ENCODE measurements at places on chromosomes 5 and 9.
A peak's percentile ranks its signal among the peaks of the same experiment; 100 is the strongest.

DNA sequence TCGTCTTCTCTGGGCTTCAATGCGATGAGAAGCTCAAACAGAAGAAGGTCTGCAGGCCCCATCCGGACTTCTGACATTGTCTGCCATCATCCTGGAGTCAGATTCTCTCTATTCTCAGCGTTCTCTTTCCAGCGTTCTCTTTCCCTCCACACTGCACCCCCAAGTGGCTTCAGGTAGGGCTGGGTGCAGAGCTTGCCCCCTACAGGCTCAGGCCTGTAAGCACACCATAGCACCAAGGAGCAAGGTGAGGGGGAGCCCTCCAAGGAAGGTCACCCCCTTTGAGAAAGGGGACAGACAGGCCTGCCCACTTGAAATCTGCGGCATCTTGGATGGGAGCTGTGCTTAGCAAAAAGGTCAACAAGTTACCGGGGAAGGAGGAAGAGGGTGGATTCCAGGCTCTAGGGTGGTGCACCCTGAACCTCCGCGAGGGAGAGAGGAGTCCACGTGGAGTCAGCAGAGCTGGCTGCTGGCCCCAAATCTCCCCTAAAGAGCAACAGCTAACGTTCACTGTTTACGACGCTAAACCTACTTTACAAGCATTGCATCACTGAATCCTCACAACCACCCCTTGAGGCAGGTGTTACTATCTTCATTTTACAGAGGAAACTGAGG is 27.5 kb downstream of the GPX3 start:
- no peak for DNase-seq

GRCh38 chr9:126819482-126819881 is 14.6 kb downstream of the ZBTB43 start:
- no peak for DNase-seq

GRCh38 chr9:81146241-81146640 is 543.1 kb downstream of the TLE1 start:
- DNase-seq: no peak

- peak; percentile 71 for DNase-seq
Observed at GRCh38 chr5:61304590-61305381, 27.3 kb upstream of the ZSWIM6 start.

GRCh38 chr5:65766175-65766574 is 44.2 kb downstream of the NLN start:
- DNase-seq: no peak

DNA sequence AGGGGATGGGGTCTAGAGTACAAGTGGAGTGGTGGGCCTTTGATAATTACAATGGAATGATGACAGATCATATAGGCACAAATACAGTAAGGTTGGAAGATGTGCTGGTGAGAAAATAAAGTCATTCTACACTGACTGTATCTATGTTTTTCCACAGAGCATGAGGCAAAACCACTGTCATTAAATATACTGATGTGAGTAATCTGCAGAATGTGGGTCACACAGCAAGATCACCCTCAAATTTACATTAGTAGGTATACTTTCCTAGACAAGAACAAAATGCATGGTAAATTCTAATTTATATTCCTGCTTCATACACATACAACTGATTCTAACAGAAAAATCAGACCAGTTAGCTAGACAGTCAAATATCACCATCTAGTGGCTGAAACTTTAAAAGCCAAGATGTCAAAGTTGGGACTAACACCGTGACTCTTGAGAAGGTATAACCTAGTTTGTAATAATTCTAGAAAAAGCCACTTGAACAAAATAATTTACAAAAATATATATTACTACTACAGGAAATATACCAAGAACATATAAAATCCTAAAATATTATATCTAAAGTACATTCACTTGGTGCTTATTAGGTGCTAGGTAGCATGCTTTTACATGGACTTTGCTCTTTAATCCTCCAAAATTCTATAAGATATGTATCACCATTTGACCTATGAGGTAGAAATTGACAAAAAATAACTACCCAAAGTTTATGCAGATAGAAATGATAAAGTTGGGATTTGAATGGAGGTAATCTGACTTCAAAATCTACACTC is 19.5 kb downstream of the TTC33 start:
- no peak for DNase-seq

DNA sequence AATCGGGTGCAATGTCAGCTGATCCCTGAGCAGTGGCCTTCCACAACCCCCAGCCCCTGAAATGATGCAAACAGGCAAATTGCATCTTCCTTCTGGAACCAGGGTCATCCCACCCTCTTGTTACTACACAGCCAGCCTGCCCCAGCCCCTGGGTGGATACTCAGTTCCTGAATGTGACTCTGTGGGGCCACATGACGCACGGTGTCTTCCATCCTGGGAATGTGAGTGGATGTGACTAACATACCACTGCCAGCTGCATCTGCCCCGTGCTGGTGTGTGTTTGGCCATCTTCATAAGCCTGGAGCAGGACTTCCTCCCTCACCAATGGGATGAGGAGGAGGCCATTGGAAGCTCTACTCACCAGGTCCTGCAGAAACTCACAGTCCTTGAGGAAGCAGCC is 257.9 kb upstream of the ADAMTS16 start:
- DNase-seq: no peak

- DNase-seq: no peak
Observed at GRCh38 chr5:125140220-125140619, 393.8 kb upstream of the ZNF608 start.

GRCh38 chr5:116152169-116152568 is 67.3 kb downstream of the COMMD10 start:
- no peak for DNase-seq

DNA sequence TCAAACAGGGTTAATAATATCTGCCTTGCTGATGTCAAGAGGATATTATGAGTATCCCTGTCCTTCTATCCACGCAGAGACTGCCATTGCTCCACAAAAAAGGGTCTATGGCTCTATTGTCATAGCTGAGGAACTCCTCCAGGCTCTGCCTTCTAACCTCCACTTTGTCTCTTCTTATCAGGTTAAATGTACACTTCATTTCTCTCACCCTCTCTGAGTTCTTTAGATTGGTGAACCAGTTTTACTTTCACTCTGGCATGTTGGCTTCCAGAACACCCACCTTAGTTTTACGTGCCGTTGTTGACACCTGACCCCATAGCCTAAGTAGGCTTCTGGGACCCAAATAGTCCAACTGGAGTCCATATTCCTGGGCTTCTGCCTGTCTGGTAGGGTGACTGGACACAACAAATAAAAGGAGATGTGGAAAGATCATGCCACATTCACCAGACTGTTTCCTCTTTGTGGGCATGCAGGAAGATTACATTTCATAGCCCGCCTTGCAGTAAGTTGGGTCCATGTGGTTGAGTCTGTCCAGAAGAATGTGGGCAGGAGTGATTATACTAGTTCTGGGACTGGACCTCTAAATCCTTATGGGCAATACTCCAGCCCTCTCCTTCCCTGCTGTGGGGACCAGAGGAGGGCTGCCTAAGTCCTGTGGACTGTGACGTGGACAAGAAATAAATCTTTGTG is 350.4 kb upstream of the CLINT1 start:
- DNase-seq: no peak

- DNase-seq: peak; percentile 87
Observed at GRCh38 chr5:129094924-129095899, 663 bp downstream of the ISOC1 start.

DNA sequence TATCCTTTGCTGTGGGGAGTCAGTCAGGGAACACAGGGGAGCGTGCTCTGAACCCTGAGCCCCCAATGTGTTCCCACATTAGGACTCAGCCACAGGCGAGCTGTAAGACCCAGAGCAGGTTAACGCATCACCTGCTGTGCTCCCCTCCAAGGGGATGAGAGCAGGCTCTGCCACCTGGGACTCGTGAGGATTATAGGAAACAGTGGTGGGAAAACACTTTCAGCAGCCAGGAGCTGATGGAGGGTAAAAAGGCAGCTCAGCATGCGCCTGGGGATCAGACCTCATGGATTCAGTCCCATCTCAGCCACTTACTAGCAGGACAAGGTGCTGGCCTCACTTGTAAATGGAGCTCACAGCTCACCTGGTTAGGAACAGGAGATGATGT is 9.2 kb downstream of the JADE2 start:
- DNase-seq: no peak

DNA sequence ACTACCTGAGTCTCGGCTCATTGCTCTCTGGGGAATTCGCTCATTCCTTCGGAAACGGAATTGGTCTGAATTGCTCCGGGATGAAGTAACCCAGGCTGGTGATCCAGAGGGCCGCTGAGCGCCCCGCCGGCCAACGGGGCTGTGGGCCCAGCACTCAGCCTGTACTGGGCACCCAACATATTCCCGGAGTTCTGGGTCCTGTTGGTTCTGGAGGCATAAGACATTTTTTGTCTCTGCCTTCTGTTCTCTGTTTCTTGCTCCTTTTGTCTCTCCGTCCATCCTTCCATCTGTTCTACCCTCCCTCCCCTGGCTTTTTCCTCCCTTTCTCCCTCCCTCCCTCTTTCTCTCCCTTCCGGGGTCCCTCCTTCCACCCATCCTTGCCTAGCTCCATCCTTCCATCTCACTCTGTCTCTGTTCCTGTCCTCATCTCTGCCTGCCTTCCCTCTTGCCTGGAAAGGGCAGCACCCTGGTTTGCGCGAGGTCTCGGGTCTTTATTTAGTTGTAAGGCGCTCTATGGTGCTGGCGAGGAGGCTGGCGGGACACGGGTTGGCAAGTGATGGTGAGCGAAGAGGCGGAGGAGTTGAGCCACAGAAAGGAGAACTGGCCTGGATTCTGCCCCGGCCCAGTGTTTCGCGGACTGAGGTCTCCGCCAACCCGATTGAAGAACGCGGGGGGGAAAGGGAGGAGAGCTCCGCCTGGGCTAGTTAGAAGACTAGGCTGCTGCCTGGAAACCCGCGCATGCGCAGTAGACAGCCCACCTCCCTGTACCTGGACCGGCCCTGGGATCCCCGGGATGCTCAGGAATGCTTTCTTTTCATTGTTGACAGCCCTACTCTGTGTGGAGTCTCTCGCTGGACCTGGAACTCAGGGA is 1468.0 kb downstream of the FOXD4L5 start:
- peak; percentile 95 for DNase-seq

DNA sequence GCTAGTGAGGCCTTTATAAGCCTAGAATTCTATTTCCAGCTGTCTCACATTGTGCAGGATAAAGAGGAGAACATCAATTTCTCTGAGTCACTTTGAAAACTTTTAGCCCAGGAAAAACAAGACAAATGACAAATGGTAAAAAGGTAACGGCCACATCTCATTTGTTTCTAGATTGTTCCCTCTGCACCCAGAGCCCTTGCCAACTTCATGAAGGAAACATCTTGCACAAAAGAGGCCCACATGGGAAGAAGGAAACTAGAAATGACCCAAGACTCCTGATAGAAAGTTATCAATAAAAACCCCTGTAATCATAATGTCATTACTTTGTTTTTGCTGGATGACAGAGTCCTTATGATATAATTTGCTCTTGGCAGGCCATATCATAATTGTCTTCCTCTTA is 5.3 kb downstream of the DPYSL3 start:
- DNase-seq: no peak

DNA sequence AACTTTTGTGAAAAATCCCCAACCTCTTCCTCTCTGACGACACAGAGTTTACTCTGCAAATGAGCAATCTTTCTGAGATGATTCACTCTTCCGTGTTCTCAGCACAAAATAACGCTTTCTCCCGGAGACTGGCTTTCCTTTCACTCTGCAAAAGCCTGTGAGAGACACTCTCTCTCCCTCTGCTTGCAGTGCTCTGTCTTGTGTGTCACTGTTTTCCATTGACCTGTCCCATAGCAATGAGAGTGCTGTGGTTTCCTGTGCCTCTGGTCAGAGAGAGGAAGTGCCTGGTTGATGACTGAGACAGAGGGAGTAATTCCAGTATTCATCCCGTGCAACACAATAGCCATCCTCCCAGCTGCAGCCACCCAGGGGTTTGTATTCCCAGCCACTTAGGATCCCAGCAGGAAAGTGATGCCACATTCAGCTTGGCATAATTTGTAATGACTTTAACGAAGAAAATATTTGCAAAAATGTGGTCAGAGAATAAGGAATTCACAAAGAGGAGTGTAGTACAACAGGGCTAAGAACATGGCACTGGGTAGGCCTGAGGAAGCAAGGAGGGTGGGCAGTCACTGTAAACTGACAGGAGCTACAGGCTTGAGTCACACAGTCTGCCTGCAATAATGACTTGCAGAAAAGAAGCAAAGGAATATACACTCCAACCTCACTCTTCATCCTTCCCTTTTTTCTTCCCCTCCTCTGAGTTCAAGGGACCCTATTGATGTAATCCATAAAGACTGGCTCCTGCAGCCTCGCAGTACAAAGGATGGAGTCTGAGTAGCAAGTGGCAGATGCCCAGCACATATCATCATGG is 463.5 kb upstream of the RGMB start:
- DNase-seq: no peak

DNA sequence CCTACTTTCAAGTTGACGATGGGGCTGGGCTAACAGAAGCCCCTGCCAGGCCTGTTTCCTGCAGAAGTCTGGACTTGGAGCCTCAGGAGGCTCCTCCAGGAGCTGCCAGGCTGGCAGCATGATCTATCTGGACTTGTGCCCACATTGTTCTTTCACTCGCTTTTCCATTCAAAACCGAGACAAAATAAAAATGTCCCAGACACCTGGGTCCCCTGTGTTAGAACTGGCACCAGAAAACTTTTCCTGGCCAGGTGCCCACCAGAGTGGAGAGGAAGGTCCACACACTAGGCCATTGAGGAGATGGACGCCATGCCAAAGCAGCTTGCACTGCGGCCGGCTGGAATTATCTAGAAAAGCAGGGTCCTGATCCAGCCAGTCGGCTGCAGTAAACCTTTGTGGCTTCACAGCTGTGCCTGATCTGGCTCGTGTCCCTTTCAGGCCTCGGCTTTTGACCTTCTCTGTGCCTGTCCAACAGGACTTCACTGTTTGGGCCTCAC is 78.2 kb downstream of the GCNT1 start:
- DNase-seq: no peak

DNA sequence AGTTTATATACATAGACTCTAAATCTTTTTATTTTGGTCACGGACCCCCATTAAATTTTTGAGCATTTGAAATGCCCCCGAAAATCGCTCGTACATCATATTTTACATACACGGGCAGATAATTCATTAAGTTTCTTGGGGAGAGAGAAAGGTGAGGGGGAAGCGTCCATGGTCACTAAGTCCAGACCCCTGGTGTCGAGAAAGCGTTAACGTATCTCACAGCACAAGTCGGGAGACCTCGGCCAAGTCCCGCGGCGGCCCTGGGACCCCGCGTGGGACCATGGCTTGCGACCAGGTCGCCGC is 794 bp downstream of the PTBP3 start:
- DNase-seq: no peak

DNA sequence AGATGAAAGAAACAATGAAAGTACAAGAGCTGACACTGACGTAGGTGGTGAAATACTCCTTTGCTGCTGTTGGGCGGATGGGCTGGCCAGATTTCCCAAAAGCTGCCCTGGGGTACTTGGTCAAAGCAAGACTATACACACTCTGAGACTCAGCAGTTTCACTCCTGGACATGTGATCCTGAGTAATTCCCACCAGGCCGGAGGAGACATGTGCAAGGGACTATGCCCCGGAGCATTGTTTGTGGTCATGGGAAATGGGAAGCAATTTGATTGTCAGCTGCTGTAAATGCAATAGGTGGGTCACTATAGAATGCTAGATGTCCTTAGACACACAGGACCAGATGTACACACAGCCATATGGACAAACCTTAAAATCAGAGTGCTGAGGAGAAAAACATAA is 116.1 kb downstream of the DCP2 start:
- no peak for DNase-seq

GRCh38 chr5:81971111-81971711 is 612 bp upstream of the ATG10 start:
- no peak for DNase-seq
